ENCODE measurements at places on chromosomes 2 and 18.

- DNase-seq, result no peak
Measured at GRCh38 chr2:100425107-100425506, 7.6 kb upstream of the CHST10 start.

DNA sequence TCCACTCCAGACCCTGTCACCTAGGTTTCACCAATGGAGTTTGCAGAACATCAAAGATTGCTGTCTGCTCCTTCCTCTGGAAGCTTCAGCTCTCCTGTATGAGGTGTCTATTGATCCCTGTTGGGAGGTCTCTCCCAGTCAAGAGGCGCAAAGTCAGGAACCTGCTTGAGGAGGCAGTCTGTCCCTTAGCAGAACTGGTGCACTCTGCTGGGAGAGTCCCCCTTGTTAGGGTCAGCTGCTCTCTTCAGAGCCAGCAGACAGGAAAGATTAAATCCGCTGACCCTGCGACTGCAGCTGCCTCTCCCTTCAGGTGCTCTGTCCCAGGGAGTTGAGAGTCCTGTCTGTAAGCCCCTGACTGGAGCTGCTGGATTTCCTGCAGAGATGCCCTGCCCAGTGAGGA, 195.7 kb downstream of the PPP1R1C start:
- no peak for DNase-seq

DNA sequence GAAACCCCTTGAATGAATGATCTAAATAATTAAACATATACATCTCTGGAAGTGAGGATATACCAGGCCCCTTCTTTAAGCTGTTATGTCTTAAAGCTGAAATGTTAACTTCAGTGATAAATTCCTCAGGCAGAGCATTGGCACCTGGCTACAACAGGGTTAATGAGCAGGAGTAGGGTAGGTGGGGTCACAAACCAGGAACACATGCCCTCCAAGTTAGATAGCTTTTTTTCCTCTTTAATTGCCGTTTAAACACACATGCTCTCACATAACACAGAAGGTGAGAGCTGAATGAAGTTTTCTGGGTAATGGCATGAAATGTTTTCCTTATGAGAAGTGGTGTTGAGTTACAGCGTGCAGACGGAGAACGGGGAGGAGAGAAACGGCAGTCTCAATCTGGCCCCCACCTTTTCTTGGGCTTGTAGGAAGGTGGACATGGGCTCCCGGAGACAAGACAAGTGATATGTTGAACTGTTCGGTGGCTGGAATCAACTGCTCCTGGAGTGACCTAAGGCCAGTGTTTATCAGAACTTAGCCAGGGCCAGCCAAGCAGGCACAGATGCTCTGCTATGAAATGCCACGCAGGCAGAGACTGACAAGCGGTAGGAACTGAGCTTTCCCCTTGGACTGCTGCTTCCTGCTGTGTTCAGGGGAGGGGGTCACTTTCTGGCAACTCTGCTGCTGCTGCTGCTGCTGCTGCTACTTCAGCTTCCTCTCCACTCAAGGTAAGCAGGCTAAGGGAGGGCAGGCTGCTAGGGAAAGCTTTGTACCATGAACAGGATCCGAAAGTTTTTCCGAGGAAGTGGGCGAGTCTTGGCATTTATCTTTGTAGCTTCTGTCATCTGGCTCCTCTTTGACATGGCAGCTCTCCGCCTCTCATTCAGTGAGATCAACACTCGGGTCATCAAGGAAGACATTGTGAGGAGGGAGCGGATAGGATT, at the start of gene GALNT5:
GALNT5 (plus strand) TSS at position 394 of the 941 bp plus-strand sequence; CDS start at position 772, 378 bp downstream.
- DNase-seq, result no peak

DNA sequence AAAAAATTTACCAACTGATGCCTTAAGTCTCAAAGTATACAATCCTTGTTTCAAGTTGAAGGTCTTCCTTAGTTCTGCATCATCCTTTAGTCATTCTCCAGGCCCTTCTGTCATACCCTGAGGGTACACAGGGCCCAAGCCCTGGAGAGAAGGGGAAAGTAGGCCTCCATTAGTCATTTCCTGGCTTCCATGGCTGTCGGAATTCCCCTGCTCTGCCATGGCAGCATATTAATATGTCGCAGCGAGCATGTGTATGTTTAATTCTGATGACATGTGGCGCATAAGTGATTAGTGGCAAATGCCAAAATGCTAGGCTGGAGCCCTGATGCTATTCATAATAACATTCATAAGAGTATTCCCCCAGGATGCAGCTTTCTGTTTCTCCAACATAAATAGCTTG, 22.1 kb downstream of the GPR39 start:
- peak; percentile 11 for DNase-seq

- peak; percentile 31 for DNase-seq
Measured at GRCh38 chr18:10055125-10055750, 141.4 kb downstream of the VAPA start.

DNA sequence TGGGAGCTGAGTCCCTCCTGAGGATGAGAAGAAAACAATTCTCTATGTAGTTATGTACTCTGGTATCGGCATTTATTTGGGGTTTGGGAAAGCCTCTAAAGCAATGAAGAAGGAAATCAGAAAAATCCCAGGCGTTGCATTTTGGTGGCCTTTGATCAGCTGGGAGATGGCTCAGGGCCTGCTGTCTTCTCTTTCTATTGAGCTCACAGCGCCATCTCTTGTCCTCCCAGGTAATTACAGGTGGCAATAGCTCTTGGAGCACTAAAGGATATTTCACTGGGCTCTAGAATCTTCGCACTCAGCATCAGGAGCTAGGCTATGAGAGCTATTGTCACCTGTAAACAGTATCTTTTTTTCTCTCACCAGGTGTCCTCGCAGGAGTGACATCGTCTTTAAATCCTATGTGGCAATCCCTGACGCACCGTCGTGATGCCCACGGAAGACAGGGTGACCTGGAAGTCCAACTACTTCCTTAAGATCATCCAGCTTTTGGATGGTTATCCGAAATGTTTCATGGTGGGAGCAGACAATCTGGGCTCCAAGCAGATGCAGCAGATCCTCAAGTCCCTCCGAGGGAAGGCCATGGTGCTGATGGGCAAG, 76.1 kb upstream of the PMAIP1 start:
- peak; percentile 60 for DNase-seq

DNA sequence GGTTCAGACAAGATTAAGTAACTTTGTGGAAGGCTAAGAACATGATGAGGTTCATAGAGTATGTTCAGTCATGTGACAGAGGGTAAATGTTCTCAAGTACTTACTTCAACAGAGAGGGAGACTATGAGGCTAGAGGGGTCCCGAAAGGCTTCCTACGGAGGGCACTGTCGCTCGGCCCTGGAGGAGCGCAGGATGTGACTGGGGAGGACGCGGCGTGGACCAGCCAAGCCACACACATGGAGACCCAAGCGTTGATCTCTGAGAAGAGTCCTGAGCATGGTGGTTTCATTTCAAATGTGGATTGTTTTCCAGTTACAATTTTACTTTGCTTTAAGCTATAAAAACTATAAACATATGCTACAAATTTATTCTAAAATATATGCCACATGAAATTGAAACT, 227.5 kb downstream of the PTGR3 start:
- no peak for DNase-seq

DNA sequence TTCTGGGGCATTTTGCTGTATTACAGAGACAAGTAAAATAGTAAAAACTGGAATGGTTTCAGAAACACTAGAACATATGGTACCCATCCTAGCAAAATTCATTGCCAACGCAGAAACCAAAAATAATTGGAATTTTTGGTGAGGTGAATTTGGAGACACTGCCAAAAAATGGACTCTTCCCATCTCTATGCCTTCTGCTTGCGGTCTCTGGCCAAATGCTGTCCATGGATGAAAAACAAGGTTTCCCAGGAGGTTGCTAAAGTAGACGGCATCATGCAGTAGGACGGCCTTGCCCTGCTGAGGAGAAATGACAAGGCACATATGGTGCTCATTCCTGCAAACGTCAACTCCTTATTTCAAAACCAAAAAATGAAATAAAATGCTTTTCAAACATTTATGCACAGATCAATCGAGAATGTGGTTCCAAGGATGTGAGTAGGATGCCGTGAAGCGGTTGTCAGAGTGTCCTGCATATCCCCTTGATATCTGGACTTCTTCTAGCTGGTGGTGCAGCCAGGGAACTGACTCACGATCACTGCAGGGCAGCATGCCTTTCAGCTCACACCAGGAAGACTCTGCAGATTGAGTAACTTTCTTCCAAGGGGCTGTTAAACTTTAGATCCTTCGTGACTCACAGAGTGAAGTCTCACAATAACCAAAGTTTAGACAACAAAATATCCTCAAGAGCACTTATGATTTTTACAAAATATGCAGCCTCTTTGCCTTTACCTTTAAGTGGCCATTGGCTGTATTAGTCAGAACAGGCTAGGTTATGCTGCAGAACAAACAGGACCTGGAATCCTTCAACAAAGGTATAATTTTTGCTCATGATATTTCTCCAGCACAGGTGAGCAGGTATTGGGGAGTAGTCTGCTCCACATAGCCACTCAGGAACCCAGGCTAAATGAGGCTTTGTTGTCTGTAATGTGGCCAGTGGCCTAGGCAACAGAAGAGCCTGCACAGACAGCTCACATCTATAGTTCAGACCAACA, 149.4 kb upstream of the NDUFV2 start:
- no peak for DNase-seq

GRCh38 chr2:3635171-3635974, 22.6 kb upstream of the ALLC start:
- no peak for DNase-seq

DNA sequence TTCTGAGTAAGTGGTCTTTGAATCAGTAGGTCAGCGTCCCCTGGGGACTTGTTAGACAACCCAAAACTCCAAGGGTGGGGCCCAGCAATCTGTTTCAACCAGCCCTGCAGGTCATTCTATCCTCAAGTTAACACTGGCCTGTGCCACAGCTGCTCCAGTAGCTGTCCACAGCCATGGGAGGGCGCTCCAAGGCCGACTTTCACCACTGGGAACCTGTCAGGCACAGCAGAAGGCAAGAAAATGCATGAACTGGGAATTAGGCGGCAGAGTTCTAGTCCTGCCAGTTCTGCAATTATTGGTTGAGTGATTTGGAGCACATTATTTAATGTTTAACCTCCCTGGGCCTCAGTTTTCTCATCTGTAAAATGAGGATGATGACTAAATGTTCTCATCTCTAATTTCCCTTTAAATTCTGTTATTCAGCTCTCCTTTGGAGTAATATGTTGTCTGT, 17.4 kb upstream of the MRPL33 start:
- DNase-seq, result peak; percentile 91

GRCh38 chr2:23574919-23575654, 190.1 kb downstream of the KLHL29 start:
- DNase-seq, result no peak

- DNase-seq, result peak; percentile 62
Measured at GRCh38 chr2:237692601-237693290, 65.4 kb downstream of the LRRFIP1 start.

- no peak for DNase-seq
Measured at GRCh38 chr18:56890632-56891031, 239.5 kb downstream of the WDR7 start.

DNA sequence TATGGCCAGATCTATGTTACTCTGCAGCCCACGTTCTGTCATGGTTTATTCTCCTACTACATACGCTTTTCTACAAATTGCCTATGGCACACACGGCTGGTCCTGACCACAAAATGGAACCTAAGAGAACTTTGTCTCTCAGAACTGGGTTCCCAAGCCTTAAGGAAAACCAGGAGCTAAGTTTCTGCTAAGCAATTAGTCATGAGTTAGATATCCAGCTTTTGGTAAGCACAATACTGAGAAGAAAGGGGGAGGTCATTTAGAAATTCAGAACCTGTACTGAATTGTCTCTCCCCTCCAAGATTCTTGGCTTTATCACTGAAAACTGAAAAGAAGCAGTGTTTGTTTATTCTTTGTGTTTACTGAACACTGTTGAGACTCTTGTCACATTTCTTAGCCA, 283.5 kb upstream of the TANK start:
- no peak for DNase-seq

- DNase-seq, result no peak
Measured at GRCh38 chr2:196935432-196935831, 8.9 kb upstream of the PGAP1 start.

DNA sequence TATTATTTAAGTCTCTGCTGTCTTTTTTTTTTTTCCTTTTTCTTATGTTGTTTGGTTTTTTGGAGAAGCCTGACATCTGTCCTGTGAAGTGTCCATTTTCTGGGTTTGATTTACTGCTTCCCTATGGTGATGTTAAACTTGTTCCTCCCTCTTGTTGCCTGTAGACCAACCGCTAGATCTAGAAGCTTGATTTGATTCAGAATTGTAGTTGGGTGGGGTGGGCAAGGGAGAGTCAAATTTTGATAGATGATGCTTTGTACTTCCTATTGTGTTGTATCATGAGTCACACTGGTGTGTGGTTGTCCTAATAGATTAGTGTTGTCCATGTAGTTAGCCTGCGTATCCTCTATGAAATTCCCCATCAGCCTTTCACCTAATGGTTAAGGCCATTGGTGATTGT, 35.4 kb downstream of the CAB39 start:
- DNase-seq, result no peak

DNA sequence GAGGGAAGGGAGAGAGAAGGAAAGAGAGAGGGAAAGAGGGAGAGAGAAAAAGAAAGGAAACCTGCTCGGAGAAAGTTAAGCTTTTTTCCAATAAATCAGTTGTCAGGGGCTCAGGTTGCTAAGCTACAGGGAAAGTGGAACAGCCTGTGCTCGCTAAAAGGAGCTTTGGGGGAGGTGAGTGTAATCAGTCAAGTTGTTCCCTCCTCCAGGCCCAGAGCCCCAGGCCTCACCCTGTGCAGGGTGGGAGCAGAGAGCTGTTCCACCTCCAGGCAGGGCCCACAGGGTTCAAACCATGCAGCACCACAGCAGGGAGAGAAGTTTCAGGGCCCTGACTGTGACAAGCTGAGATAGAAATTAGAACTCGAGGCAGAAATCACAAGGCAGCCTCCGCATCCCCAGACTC, 56.4 kb upstream of the PPP1CB start:
- DNase-seq, result no peak

All from NB4 (cell line).